ENCODE measurements at places on chromosomes 12 and 14. TPM values are rescaled to one million over a fixed set of nuclear protein-coding genes. Genes with fewer than 3 reads are reported as not detected.

IQSEC3 gene
- total RNA-seq, result 0.51 TPM

NKX2-8 gene
- not detected for total RNA-seq

DNA sequence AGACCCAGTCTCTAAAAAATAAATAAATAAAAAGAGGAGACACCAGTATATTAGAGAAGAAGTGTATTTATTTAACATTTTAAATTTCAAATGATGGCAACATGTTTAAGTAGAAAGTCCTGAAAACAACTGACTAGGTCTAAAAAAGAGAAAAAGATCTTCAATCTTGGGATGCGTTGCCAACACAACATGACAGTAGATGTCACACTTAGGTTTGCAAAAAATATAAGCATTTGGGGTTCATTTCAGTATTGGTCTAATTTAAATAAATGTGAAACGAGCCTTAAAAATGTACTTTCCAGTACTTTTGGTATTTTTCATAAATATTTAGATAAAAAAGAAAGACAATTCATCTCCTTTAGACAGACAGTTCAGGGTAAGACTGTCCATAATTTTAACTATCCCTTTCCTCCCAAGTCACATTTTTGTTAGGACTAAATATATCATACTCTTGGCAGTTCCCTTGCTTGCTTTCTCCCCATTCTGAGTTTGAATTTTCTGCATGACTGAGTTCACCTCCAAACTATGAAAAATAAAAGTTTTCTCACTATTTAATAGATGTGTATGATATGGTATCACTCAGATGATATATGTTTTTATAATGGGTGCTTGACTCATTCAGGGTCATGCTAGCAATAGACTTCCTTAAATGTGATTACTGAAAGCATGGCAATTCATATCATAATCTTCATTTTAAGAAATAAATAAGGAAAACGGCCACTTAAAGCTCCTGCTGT lies 4.3 kb downstream of the C14orf93 start:
- DNase-seq, result no peak

CKAP4 gene
- total RNA-seq, result 13.5 TPM

GRCh38 chr14:101773378-101773777 lies 11.9 kb downstream of the PPP2R5C start:
- DNase-seq, result no peak

All from activated T-cell treated with anti-CD3 and anti-CD28 coated beads, Interleukin-2, amount 50 U/mL, for 4 hours (primary cell).